ENCODE measurements at places on chromosomes 12 and 14.
A peak's percentile ranks its signal among the peaks of the same experiment; 100 is the strongest.

DNA sequence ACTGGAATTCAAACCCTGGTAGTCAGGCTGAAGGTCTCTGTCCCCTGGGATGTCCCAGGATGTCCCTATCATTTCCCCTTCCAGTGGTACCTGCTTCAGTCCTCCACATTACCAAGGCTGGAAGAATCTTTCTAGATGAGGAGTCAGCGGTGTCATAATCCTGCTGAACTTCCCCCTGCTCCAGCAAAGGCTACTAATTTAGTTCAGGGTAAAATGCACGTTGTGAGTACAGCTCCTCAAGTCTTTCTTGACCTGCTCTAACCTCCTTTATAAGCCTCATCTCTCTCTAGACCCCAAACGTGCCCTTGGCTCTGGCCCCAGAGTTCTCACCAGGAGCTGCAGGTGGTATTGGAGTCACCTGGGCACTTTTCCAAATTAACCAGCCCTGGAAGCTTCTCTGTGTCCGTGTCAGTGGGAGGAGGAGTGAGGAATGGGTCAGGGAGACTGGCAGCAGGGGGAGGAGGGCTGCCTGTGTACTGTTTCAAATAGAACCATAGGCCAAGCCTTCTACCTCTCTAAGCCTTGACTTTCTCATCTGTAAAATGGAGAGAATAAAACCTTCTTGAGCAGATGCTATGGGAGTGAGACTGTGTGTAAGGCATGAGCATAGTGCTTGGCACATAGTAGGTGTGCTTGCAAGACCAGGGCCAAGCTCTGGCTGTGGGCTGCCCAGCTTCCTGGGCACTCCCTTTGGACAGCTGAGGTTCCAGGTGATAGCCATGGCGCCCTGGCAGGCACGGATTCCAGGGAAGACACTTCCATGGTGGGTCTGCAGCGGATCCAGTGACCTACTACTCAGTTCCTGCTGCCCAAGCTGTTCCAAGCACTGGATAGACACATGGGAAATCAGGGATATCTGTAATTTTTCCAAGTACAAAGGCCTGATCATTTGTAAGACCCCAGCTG is 24.5 kb downstream of the ASB2 start:
- no peak for DNase-seq

GRCh38 chr12:475286-475685 is 15.5 kb downstream of the B4GALNT3 start:
- DNase-seq: no peak

DNA sequence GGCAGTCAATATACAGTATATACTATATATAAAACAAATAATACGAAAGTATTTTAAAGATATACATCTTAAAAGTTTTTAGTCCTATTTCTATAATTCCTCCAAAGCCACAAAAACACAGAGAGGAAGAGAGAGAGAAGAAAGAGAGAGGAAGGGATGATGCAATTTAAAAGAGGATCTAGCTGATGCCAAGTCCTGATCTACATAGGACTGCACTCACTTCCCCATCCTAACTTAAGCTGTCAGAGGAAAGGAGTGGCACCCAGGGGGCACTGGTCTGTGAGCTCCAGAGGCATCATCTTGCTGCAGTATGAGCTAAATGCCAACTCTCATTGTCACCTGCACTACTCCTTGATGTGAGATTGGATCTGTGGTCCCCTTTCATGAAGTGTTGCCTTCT is 95.8 kb downstream of the C12orf42 start:
- DNase-seq: no peak

DNA sequence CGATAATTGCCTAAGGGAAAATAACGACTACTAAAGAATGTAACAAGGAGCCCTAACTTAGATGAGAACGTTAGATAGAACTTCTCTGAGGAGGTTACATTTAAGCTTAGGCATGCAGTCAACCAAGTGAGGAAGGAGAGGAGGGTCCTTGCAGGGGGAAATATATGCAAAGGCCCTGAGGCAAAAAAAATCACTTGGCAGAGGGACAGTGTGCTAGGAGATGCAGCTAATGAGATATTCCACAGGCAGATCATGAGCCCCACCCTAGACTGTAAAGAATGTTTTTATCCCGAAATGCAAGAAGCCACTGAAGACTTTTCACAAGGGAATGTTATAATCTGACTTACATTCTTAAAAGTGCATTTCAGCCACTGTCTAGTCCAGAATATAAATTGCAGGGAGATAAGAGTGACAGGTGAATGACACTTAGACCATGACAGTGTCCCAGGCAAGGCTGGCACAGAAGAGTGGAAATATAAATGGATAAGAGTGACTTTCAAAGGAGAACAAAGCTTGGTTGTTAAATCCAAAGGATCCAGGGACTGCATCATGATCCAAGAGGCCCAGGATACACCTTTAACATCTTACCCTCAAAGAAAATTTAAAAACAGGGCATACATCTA is 61.0 kb downstream of the PPM1H start:
- no peak for DNase-seq

DNA sequence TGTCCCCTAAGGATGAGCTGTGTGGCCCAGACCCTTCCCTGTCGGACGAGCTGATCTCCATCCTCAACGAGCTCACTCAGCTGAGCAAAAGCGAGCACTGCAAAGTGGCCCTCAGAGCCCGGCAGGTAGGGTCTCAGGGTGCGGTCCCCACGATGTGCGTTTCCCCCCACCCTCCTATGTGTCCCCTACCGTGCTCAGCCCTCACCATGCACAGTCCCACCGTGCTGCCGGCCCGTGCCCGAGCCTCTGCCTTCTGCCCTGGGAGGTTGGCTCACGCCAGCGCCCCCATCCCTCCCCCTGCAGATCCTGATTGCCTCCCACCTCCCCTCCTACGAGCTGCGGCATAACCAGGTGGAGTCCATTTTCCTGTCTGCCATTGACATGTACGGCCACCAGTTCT is 86.6 kb downstream of the FOXN4 start:
- no peak for DNase-seq

DNA sequence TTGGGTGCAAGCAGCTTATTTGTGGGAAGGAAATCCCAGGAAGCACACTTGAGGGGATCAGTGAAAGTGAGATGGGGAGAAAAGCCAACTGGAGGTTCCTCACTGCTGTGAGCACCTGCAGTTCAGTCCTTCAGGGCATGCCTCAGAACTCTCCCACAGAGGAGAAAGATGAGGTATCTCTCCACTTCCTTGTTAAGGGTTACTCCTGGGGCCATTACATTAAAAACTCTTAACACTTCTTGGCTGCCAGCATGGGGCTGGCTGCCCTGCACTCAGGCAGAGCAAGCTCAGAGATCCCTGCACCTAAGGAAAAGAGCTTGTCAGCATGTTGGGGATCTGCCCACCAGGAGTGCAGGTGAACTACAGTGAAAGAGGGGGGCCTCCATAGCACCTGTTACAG is 28.8 kb downstream of the FERMT2 start:
- no peak for DNase-seq

DNA sequence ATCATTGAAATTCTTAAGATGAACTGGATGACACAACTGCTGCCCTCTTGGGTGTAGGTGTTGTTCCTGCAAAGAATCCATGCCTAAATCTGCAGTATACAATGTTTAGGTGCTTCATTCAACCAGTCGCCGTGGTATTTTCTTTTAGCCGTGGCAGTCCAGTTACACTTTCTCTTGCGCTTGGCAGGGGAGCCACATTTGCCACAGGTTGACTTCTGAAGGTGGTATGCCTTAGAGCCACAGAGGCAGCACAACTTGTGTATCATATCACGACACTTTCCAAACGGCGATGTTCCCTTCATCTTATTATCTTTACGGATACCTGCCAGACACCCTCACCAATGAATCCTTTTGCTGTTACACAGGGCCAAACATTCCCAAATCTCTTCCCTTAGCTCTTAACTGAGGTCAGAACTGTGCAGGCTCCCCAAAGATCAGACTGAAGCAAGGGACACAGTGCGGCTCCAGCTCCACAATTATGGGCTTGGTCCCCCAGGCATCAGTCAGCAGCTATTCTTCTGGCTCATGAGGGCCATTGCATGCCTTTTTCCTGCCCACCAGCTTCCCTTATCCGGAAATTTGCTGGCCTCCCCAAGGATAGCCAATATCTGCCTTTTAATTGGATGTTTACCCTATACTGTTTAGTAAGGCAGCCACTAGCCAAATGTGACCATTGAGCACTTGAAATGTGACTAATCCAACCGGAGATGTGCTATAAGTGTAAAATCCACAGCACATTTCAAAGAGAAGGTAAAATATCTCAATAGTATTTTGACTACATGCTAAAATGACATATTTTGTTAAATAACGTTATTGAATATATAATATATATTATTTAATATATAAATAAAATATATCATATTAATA is 50.7 kb downstream of the SENP1 start:
- DNase-seq: no peak

DNA sequence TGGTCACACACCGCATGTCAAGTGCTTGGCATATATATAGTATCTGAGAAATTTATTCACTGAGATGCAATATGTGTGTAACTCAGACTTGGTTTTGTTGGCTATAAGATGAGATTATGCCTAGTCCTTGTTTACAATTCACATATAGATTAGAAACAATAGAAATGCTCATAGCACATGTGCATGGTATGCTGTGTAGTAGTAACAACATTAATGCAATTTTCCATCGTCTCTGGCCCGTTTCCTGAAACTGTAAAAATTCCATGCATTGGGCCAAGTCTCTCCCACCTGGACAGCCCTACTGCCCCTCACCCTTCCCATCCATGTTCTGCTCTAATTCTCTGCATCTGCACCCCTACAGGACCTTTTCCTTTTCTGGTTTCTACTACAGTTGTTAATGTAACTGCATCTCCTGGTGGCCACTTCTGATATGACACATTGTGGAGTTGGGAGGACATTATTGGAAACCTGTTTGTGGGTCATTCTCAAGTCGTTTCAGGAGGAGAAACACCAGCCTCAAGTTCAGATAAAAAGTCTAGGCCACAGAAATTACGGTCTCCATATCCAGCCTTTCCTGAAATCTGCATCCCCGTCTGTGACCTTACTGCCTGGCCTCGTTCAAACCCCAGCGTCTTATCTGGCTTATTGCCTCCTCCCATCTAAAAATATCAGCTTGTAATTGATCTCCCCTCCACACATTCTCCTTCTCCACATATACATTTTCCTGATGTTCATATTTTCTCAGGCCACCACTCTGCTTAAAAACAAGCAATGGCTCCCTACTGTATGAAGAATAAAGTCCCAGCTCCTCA is 37.5 kb downstream of the EMP1 start:
- DNase-seq: peak; percentile 55

DNA sequence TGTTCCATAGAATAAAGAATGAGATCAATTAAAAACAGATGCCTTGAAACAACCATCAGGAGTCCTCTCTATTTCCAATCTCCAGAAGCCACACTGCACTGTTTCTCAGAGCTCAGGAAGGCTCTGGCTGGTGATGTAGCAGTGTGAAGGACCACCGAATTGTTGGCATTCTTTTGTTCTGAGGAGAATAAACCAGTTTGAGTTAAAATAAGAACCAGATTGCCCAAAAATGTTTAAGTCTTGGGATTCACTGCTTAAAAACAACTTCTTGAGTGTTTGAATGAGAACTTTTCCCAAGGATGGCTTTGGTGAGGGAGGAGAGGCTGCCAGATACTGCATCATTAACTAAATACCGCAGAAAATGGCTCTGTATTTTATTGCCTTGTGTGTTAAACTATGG is 341.2 kb downstream of the C12orf75 start:
- no peak for DNase-seq

DNA sequence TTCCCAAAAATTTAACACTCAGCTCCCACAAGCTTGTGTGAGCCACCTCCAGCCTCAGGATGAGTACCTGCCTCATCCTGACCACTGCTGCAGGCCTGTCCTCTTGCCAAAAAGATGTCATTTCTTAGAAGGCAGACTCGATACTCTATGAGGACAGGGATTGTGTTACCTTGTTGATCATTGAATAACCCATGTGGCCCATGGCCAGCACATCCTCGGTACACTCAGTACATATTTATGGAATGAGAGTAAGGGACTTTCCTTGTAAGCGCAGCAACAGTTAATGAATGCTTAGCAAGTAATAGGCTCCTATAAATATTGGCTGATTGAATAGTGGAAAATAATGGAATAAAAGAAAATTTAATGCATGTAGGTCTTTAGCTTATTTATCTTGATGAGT is 15.3 kb upstream of the DGLUCY start:
- no peak for DNase-seq

DNA sequence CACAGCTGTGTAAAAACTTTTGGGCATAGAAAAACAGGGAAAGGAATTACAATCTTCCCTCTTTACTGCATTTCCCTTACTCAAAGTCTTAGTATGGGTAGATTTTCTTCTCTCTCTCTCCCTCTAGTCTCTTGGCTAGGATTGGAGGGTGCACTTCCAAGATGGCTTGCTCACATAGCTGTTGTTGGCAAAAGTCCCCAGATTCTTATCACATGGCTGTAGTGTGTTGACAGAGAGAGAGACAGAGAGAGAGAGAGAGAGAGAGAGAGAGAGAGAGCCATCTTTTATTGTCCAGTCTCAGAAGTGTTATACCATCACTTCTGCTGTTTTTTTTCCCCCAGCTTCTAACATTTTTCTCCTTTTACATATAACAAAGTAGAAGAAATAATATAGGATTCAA is 6.3 kb upstream of the OR4E2 start:
- no peak for DNase-seq

DNA sequence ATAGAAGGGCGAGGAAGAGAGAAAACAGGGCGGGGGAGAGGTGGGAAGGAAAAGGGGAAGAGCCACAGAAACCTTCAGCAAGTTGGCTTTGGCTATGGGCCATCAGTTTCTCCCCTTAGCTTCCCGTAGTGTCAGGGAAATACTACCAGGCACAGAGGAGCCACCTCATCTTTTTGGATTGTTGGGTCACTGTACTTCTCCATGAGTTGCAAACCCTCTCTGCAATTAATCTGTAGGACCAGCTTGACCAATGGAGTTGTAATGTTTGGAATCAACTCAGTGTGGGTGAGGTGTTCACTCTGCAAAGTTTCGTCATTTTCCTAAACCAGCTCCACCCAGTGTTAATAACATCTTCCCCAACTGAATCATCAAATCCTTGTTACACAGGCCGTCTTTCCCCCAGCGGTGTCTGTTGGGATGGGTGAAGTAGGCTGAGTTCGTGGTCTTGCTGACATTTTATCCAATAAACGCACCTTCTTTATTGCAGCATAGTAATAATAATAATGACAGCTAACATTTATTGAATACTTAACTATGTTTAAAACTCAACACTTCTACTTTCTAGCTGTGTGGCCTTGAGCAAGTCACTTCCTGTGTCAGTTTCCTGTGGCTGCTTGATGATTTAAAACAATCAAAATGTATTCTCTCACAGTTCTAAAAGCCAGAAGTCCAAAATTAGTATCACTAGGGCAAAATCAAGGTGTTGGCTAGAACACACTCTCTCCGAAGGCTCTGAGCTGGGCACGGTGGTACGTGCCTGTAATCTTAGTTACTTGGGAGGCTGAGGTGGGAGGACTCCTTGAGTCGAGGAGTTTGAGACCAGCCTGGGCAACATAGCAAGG is 8.1 kb upstream of the GLTP start:
- DNase-seq: no peak

All from HEK293T (cell line).